Left ventricle myocardium superior (tissue), 1 donor: ENCODE measurements at places on chromosomes 16 and 17. TPM values are rescaled to one million over a fixed set of nuclear protein-coding genes. Genes with fewer than 3 reads are reported as not detected.

RNF167 gene
- 104 TPM for total RNA-seq

DNA sequence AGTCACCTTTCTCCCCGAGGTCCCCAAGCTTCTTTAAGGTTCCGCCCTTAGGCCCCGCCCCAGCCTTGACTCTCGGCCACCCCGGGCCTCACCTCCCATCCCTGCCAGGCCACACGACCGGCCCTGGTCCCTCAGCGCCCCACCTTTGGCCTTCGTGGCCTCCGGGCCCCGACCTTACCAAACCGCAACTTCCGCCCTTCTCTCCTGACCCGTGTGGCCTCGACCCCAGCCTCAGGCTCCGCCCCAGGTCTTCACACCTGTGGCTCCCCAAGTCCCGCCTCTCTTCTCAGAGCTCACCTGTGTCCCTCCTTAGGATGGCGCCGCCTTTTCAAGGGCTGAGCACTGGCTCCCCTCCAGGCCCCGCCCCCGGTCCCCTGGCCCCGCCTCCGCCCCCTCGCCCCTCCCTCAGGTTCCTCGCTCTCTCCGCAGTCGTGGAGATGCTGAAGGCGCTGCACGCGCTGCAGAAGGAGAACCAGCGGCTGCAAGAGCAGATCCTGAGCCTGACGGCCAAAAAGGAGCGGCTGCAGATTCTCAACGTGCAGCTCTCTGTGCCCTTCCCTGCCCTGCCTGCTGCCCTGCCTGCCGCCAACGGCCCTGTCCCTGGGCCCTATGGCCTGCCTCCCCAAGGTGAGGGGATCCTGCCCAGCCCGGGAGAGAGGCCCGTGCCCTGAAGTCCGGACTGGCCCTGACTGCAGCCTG lies 10.0 kb upstream of the CISD3 start:
- no peak for DNase-seq

DNA sequence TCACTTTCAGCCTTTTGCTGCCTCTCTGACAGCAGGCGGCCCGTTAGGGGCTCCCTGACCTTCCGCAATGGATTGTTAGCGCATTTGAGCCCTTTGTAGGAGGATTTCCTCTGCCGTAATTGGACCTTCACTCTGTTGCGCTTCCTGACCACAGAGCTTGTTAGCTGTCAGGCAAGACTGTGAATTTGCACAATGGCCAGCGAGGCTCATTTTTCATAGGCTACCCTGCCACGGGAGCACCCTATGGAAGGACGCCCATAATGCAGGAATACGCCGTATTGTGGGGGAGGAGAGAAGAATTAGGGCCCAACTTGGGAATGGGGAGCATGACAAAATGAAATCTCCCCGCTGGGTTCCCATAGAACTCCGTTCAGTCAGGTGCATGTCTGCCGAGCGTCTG lies 205.2 kb upstream of the NLRP1 start:
- no peak for DNase-seq

- peak; percentile 21 for DNase-seq
These were observed 52.3 kb downstream of the PRMT7 start for GRCh38 chr16:68362947-68363657.

DNA sequence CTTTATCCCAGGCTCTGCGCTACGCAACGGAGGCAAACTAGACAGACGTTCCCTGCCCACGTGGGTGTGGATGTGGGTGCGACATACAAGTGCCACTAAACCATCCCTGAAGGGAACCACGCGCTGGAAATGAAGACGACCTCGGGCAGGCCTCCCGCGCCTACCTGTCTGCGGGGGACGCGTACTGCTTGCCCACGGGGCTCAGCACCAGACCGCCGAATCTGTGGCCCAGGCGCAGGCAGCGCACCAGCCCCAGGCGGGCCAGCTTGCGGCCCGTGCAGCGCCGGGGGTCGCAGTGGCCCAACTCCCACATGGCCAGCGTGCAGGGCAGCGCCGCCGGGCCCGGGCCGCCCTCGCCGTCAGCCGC lies 480 bp downstream of the TSR3 start:
- no peak for DNase-seq

DNA sequence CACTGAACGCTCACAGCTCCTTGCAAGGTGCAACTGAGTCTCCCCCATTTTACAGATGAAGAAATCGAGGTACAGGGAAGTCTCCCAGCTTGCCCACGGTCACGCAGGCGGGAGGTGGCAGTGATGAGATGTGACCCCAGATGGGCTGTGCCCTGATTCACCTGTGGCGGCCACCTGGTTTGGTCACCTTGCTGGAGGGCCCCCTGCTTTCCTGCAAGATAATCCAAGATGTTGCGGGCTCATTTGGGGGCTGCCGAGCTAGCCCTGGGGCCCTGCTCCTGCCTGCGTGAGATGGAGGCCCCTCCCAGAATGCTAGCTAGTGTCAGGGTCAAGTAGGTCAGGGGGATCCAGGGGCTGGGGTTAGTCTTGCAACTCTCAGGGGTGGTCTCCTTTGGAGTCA lies 59.6 kb upstream of the IL34 start:
- no peak for DNase-seq

- peak; percentile 27 for DNase-seq
These were observed 59.9 kb upstream of the ATF7IP2 start for GRCh38 chr16:10325783-10326543.

- no peak for DNase-seq
These were observed 84.3 kb downstream of the MARCHF10 start for GRCh38 chr17:62723842-62724241.
